NCI-H1930 (cell line): ENCODE measurements at places on chromosomes 3 and 15.

- DNase-seq = no peak
Measured at GRCh38 chr3:146972726-146973125, 367.6 kb upstream of the PLSCR5 start.

GRCh38 chr3:66378256-66378655 is 122.6 kb downstream of the LRIG1 start:
- DNase-seq = no peak

- no peak for DNase-seq
Measured at GRCh38 chr15:98551936-98552562, 96.3 kb upstream of the IGF1R start.

DNA sequence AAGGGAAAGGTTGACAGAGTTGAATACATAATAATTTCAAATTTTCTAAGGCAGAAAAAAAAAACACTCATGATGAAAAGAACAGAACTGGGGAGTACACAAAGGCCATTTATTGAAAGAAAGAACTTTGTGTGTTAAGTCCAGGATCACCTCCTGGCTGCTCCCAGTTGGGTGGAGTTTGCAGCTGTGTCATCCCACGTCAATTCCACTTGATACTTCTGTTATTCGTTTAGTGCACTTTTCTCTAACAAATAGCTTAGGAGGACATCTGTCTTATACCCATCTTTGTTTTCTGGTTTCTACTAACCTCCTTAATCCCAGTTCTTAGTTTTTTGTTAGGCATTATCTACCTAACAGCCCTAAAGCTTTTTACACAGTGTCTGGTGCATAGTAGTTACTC is 44.7 kb downstream of the SGO1 start:
- DNase-seq = no peak

DNA sequence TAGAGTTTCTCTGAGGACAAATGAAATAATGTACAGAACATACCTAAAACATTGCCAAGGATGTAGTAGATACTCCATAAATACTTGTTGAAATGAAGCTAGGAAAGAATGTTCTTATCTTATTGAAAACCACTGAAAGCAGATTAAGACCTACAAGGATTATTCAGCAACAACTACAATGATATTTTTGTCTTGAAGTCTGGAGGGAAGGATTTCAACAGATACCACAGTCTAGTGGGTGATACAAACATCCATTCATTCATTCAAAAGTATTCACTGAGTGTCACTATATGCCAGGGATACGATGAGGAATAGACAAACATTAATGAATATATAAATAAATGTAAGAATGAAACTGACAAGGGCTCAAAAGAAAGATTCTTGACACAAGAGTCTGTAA is 74.7 kb upstream of the THBS1 start:
- no peak for DNase-seq
